ENCODE measurements at places on chromosomes 1 and 21.

DNA sequence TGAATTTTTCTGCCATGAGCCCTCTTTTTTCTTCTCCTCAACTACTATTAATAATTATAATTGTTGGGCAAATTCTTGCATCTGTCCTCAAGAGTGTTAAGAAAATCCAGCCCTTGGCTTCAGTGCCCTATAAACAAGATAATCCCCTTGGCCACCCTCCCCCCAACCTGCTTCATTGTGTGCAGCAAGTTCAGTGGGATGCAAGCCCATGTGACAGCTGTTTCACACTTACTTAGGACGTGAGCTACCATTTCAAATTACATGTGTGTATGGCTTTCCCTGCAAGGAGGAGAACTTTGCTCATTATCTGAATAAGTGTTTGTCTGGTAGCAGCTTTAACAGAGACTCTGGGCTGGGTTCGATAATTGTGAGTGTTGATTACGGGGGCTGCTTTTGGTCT lies 276.2 kb downstream of the CACNA1E start:
- DNase-seq, result no peak

- peak; percentile 30 for DNase-seq
These were observed 29.0 kb upstream of the KHDRBS1 start for GRCh38 chr1:31984419-31985347.

- no peak for DNase-seq
These were observed 42.2 kb upstream of the WASF2 start for GRCh38 chr1:27531959-27532685.

DNA sequence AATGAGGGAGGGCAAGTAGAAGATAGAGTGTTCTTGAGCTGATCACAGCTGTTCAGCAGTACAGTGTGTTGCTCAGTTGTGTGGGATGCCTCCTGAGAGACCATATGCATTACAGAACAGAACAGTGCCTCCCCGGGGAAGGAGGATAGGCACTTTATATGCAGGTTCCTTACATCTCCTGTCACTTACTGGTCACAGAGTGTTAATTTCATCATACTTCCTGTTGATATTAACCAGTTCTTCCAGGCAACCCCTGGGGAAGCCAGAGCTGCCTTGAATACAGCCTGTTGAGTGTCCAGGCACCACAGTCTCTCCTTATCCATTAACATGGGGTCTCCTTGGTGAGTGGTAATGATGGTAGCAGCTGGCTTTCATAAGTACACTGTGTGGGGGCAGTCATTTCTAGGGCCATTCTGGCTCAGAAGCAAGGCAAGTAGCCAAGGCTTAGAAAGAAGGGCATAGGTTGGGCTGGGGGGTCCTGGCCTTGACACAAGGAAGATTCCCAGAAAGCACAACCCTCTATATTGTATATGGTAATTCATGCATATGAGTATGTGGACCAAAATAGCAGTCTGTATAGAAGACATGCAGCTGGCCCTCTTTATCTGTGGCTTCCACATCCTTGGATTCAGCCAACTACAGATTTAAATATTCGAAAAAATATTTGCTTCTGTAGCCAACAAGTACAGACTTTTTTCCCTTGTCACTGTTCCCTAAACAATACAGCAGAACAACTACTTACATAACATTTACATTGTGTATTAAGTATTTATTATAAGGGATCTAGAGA lies 142.4 kb downstream of the ZP4 start:
- DNase-seq, result no peak

- no peak for DNase-seq
These were observed 696 bp downstream of the TGFB2 start for GRCh38 chr1:218345673-218346390.

GRCh38 chr1:30263888-30264671 lies 459.3 kb downstream of the MATN1 start:
- DNase-seq, result no peak

- DNase-seq, result no peak
These were observed 21.3 kb downstream of the RBM15 start for GRCh38 chr1:110360431-110360830.

DNA sequence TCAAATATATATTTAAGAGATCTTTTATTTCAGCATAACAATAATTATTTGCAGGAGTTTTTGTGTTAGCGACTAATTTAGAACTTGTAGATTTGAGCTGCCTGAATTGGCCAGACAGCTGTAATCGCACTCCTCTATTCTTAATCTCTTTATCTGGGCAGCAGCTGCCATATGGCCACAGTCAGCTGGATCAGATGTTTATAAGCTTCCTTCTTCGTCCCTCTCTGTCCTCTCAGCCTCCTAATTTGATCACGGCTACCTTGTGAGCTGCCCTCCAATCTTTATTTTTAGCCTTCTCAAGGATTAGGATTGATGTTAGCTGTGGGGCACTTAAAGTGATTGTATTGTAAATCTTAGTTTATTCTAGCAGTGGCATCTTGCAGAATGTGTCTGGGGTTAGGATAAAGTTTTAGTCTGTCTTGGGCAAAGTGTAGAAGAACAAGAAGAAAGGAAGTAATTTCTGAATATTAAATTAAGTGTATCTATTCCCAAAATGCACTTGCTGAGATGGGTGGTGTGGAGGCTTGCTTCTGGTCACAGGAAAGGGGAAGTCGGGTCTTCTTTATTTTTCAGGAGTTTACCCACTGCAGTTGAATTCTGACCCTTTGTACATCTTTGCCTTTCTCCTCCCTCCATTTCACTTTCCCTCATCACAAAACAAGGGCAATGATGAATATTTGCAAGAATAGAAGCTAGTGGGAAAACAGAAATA lies 1.1 kb downstream of the ZBTB18 start:
- DNase-seq, result no peak

GRCh38 chr21:31991356-31992331 lies 118.8 kb downstream of the HUNK start:
- no peak for DNase-seq

GRCh38 chr1:92085727-92086126 lies 5.6 kb downstream of the BTBD8 start:
- DNase-seq, result no peak

- DNase-seq, result no peak
These were observed 363.8 kb upstream of the PKN2 start for GRCh38 chr1:88320291-88320690.

GRCh38 chr1:70675737-70676156 lies 264.7 kb downstream of the CTH start:
- no peak for DNase-seq

DNA sequence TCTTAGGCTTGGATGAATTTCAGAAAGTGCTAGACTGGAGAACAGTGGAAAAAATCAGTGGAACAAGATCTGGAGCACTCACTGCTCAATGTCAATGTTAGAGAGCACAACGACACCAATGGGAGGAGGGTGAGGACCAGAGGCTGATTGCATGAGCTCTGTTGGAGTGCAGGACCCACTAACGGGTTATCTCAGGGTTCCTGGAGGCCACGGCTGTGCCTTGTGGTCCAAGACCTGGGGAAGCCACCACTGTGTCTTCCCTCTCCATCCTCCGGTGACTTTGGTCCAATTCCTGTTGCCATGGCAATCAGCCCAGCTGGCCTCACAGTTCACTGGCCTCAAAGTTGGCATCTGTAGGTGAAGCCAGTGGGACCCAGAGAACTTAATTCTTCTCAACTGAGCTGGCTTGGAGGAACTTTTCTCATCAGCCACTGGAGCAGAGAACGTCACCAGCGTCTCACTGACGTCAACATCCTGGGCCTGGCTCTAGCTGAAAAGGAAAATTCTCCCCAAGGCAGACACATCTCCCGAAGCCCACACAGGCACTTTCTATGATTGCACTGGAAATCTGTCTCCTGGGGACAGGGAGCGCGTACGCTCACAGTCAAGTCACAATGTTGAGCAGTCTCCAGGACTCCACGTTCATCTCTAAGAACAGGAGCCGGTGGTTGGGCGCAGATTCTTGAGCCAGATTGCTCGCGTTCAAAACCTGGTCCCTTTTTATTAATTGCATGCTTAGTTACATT lies 21.9 kb upstream of the GPR157 start:
- no peak for DNase-seq

- DNase-seq, result no peak
These were observed 25.1 kb upstream of the CLIC4 start for GRCh38 chr1:24720152-24720551.

DNA sequence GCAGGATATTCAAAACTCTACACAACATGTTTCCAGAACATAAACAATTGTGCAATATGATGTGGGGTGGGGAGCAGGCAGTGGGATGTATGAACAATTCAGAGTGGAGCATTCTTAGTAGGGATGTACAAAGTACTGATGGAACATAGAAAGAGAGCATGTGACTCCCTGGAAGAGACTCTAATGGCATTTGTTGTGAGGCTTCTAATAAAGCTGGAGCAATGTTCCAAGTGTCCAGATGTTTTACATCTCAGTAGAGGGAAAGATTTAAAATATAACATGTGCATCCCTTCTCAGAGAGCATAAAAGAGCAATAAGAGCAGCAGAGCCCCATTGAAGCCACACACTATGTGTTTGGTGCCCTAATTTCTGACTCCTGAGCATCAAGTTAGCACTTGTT lies 116.5 kb downstream of the BRINP2 start:
- no peak for DNase-seq

GRCh38 chr21:30320215-30320614 lies at the start of gene KRTAP26-1:
TSS of gene KRTAP26-1 (minus strand) at chr21:30320315. CDS start at chr21:30320035, 280 bp downstream.
- DNase-seq, result no peak

GRCh38 chr1:16351456-16351993 lies 755 bp downstream of the FBXO42 start:
- DNase-seq, result no peak

- DNase-seq, result no peak
These were observed 47.3 kb downstream of the DISP3 start for GRCh38 chr1:11526071-11526895.

DNA sequence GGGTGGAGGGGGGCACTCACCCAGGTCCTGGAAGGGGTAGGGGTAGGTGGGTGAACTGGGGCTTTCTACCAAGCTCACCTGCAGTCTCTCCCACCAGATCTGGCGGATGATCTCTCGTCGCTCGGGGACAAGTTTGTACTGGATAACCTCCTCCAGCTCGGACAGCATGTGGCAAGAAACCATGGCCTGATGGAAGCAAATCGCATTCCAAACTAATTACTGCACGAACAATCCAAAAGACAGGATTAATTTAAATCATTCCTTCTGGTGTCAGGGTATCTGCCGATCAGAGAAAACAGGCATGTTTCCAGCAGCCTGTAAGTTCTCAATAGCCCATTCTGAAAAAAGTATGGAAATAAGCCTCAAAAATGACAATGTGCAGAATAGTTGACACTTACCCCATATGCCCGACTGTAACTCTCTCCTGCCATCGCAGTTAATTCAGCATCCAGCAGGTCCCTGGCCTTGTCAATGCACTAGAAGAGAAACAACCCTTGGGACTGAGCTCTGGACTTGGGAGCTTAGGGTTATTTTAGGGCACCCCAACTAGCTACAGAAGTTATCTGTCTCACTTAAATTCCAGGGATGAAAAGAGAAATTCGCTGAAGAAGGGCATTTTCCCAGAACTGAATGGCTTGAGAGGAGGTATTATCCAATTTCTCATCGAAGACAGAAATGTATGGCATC lies 44.4 kb upstream of the ANGPTL7 start:
- no peak for DNase-seq

DNA sequence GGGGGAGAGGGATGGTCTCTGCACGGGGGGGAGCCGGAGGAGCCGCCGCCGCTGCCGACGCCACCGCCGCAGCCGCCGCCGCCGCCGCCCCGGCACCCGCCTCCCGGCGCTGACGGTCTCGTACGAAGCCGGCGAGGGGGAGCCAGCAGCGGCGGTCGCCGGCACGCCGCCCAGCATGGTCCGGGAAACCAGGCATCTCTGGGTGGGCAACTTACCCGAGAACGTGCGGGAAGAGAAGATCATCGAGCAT lies 311 bp downstream of the SPEN start:
- no peak for DNase-seq
